Stimulated activated CD8-positive, alpha-beta memory T cell treated with anti-CD3 and anti-CD28 coated beads, Interleukin-7, amount 100 ng/mL, for 24 hours (primary cell): ENCODE measurements at places on chromosomes 2 and 18.

DNA sequence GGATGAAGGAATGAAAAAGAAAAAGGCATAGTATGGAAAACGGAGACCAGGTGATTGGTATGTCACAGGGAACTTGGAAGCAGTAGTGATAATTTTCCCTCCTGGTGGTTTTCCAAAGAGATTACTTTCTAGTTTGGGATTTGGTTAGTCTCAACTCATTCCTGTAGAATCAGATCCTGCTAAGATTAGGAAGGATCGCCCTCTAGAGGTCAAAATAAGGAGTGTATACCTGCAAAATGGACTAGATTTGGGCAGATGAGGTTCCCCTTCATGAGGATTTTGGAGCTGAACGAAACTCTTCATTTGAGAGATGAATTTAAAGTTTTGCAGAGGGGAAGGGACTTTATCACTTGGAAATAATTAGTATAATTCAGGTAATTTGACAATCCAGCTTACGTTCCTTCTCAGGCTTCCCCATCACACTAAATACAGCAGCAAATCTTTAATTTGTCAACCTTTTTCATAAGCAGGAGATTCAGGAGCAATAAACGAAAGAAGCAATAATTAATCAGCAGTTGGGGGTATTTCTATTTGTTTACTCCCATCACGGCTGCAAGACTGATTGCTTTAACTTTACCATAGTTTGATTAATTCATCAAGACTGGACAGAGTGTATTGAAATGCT, 65.2 kb downstream of the CCDC195 start:
- DNase-seq: no peak

DNA sequence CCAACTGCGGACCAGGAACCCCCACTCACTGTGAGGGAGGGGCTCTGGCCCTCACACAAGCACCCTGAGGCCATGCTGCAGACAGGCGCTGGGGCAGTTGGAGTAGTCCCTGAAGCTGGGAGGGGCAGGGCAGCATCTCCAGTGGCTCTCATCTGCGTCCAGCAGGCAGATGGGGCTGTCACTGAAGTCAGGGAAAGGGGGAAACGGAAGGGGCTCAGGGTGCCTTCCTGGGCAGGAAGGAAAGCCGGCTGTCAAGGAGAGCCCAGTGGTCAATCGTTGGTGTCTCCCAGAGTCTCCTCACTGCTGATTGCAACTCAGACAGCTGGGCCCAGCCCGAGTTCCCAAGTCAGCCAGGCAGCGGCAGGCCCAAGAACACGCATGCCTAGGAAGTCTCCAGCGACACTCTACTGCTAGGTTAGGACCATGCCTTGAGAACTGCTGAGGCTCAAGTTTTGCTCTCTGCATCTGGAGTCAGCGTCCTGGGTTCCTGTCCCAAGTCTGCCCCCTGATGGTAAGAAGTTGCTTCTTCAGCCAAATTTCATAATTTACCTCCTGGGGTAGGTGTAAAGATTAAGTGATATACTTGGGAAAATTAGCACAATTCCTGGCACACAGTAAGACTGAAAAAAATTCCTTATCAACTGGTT, 27.4 kb upstream of the NMUR1 start:
- peak; percentile 17 for DNase-seq

DNA sequence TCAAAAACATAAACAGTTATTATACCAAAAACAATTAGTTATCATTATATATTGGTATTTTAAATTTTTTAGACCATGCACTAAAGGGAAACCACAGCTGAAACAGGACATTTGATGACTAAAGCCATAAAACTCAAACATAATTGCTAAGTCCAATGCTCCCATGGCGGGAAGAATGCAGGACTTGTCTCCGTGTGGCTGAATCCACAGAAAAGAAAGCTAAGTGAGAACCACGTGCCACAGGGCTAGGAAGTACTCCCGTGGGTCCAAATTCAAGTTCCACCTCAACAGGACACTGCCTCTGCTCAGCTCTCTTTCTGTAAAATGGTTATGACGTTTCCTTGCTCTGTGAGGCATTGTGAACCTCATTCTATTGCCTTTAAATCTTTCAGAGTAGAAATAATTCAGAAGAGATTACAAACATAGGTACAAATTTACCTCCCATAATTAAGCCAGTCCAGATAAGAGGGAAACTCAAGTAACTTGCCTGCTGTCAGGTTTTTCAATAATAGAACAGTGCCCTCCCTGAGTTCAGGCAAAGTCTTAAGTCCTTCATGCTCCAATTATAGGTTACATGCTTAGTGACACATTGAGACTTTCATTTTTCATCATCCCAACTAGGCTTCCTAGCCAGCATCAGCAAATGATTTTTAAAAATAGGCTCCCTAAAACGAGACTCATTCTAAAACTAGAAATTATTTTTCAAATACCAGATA, 36.7 kb downstream of the FTCDNL1 start:
- DNase-seq: no peak

- no peak for DNase-seq
These were observed 15.2 kb downstream of the CAPG start for GRCh38 chr2:85394976-85395375.

DNA sequence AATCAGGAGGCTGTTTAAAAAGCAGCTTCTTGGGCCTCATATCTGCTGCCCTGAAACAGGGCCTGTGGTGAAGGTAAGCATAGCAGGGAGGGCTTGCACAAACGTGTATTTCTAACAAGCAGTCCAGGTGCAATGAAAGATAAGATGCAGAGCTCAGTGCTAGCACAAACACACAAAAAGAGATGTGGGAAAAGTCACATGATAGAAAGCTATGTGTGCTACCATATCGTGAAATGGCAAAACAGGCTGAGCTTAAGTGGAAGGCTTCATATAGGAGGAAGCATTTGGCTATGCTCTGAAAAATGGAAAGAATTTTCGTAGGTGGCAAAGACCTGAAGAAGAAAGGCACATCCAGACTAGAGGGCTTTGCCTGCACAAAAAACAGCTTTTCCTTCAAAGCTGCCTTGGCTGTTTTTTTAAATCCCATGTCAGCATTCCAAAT, 10.2 kb downstream of the RSAD2 start:
- DNase-seq: no peak

DNA sequence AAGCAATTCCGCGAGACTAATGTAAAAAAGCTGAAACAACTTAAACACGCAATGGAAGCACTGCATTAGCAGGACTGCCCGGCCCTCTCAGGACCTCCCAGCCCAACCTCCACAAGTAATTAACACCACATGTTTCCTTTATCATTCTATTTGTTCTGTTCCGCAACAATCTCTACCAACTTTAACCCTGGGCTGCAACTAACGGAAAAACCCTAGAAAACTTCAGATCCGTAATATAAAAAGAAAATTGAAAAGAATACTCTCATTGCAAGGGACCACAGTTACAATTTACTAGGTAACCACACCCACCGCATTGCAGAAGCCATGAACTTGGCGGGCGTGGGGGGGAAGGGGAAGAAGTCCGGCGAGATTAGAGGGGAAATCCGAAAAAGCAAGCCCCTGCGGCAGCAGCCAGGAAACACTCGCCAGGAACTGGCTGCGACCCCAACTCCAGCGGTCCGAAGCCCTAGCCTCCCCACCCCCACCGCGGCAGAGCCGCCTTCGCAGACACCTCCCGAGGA, 1.2 kb downstream of the EPB41L3 start:
- no peak for DNase-seq

DNA sequence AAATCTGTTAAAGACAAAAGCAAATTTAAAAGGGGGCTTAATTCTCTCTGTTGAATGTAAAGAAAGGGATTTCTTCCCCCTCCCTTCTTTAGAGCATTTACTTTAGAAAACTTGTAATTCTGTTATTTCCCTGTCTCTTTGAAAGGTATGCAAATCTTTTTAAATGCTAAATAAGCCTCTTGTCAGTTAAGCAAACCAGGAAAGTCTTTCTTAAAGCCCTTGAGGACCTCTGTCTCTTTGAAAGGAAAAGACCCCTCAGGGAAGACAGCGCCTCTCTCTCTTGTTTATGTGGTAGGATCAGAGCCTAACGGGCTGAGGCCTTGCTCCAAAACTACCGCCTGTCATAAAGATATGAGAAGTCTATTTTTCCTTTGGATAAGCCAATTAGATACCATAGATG, 139.9 kb upstream of the CDH7 start:
- DNase-seq: no peak

DNA sequence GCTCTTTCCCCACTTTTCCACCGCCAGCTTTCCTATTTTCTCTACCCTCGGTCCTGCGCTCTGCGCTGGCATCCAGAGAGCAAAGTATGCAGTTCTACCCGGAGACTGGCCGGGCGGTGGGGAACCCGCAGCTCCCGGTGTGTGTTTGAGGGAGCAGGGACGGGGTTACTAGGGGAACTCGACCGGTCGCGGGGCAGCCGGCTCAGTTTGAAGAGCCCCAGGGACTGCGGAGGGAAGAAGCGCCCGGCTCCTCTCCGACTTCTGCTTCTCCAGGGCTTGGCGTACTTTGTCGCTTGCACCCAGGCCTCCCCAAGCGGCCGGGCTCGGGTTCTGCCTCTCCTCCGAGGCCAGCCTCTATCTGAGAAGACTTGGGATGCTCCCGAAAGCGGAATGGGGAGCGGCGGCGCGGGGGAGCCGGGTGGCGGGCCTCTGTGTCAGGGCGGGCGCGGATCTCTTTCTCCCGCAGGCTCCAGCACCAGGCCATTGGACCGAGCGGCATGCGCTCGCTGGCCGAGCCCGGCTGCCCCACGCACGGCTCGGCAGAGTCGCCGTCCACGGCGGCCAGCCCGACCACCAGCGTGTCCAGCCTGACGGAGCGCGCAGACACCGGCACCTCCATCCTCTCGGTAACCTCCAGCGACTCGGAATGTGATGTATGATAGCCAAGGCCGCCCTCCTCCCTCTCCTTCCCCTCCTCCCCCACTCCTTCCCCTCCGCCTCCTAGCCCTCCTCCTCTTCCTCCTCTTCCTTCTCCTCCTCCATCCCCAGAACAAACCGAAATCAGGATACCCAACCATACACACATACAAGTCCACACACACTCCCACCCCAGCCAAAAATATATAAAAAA, 2.8 kb downstream of the SIX3 start:
- DNase-seq: no peak

- DNase-seq: no peak
These were observed 355.2 kb downstream of the PARD3B start for GRCh38 chr2:204900487-204900886.

DNA sequence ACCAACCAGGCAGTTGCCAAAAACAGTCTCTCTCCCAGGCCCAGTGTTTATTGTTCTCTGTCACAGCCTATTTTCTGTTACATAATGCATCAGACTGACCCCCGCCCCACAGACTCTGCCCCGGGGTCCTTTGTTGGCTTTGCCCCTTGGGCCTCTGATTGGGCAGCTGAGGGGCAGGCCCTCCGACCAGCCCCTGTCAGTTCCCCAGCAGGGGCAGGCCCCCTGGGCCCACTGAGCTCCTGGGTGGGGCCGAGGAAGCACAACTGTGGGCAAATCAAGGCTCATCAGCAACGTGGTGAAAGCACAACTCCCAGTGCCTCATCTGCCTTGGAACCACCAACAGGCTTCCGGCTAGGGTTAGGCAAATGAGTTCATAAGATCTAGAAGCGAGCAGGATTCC, 160.1 kb upstream of the MYCN start:
- DNase-seq: no peak

DNA sequence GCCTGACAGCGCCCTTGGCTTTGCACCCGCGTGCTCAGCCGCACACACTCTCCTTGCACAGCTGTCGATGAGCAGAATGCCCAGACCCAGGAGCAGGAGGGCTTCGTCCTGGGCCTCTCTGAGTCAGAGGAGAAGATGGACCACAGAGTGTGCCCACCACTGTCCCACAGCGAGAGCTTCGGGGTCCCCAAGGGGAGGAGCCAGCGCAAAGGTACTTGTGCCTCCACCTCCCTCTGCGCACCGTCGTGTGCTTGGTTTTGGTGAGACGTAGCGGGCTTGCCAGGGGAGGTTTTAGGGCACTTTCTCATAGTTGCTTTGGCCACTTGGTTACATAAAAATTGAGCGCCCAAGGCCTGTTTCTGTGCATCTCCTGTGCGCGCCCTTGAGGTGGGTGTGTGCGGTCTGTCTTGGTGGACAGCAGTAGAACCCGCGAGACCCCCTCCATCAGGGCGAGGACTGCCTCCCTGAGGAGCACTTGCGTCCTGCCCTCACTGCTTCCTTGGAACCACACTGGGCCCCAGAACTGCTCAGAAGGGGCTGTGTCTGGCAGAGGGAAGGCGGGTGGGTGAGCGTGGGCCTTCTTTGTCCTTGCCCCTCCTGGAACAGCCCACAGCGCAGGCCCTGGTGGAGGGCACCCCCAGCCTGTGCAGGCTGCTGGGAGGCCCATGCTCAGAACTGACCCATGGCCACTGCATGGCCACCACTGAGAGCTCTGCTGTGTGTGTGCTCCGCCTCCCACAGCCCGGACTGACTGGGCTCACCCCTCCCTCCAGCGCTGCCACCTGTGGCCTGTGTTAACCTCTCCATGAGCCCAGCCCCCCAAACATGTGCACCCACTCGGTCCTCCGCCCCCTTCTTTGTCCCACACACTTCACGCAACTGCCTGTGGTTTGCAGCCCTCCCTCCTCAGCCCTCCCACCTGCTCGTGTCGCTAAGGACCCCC, 95.9 kb downstream of the DGKD start:
- no peak for DNase-seq

- DNase-seq: no peak
These were observed 7.7 kb downstream of the LPIN1 start for GRCh38 chr2:11753886-11754699.

DNA sequence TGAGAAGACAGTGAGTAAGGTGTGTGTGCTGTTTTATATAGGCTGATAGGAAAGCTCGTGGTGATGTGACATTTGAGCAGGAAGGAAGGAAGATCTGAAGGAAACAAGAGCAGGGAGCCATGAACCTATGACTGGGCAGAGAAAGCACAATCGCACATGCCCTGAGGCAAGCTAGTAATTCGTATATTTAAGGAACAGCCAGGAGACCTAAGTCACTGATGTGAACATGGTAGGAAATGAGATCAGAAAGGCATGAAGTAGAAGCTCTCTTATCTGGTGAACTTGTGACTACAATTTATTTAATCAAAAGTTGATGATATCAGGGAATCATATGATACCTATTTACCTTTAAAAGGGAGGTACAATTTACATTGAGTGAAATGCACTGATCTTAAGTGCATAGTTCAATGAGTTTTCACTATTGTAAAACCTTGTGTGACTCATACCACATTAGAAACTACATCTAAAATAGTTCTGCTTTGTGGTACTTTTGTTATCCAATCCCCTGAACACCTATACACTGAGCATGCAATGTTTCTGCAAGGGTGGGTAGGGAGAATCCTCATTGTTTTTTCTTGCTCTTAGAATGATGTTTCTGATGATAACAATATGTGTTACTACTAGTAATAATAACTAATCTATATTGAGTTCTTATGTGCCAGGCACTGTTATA, 67.5 kb downstream of the GALNT13 start:
- no peak for DNase-seq

DNA sequence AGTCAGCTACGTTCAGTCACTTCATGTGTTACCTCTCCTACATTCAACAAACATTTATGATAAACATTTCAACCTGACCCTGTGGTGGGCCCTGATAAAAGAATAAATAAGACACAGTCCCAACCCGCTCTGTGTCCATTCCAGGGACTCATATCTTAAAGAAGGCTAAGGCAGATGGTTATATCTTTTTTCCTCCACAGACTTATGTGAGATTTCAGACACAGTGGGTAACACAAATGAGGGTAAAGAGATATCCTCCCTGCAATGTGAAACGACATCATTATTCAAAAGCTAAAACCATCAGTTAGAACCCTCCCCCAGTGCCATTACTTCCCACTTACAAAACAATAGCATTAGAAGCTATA, 11.1 kb upstream of the HNRNPLL start:
- no peak for DNase-seq

GRCh38 chr2:88563129-88563528, 64.1 kb downstream of the EIF2AK3 start:
- no peak for DNase-seq
